Activated effector memory CD4-positive, alpha-beta T cell treated with Interleukin-2 at 50 U/mL for 16 hours (primary cell): ENCODE measurements at places on chromosomes 16 and 17.

DNA sequence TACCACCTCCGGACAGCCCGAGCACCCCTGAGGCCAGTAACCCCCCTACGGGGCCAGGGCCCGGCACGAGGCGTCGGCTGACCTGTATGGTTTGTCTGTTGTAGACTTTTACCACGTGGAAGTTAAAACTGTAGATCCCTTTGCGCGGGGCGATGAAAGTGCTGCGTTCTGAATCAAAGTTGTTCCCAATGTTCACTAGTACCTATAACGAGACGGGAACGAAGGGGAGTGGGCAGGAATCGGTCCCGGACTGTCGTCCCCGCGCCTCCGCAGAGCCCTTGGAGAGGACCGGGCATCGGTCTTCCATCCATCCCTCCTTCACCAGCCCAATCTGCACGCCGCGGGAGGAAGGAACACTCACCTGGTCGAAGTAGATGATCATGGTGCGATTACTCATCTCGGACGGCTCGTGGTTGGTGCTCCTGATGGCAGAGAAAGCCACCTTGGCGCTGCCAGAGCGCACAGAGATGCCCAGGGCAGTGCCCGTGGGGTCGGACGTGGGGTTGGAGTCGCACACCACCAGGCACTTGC is 732 bp downstream of the CBLN1 start:
- DNase-seq, result no peak

DNA sequence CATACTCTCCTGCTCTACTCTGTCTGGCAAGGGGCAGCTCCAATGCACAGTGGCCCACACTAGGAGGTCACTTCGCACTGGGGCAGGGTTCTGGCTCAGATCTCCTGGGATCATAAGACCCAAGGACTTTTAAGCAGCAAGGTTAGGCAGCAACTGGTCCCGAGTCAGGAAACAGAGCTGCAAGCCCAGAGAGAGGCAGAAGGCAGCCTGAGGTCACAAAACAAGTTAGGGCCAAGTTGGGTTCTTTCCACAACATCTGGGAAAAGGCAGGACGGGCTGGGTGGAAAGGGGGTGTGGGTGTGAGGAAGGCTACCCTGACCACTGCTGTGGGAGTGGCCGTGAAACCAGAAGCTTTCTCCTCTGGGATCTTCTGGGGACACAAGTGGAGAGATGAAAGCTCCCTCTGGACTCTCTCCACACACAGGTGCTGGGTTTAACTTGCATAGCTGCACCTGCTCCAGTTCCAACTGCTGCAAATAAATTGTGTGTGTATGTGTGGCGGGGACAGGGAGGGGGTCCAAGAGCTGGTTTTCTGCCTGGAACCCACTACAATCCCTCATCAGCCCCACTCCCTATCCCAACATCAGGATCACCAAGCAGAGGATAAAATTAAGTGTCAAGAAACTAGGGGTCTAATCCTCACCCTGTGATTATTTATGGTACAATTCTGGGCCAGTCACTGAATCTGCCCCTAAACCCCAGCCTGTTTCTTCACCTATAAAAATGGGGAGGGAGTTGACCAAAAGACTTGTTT is 8.0 kb upstream of the TSPOAP1 start:
- DNase-seq, result no peak

- DNase-seq, result no peak
Observed at GRCh38 chr17:75596320-75597087, 8.9 kb downstream of the MYO15B start.

- no peak for DNase-seq
Observed at GRCh38 chr16:87531418-87531817, 38.6 kb upstream of the ZCCHC14 start.

DNA sequence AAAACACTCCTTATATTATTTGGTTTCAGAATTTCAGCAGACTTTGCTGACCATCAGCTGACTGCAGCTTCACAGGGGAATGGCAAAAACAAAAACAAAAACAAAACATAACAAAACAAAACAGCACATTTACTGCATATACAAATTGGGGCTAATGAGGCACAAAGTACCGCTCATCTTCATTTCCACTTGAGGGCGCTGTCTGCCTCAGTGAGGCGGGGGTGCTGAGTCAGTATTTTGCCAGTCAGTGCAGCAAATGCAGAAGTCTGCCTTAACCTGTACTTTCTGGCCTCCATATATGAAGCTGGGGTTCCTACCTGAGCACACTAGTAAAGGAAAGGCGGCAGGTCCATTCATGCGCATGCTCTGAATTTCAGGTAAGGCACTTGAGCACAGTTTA is 13.5 kb upstream of the DYNLRB2 start:
- peak; percentile 22 for DNase-seq

DNA sequence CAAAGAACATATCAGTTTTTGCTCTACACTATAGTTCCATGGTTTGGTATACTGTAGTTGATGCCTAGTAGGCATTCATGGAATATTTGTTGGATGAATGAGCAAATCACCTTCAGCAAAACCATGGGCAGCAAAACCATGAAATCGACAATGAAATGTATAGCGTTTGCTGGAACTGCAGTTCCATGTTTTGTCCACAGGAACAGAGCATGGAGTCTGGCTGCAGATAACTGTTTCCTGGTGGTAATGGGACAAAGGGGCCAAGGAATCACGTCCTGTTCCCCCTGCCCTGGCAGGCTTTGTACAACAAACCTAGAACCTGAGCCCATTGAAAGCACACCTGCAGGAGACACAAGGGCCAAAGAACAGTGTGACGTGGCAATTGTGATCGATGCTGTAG is 101.1 kb downstream of the USP31 start:
- no peak for DNase-seq

DNA sequence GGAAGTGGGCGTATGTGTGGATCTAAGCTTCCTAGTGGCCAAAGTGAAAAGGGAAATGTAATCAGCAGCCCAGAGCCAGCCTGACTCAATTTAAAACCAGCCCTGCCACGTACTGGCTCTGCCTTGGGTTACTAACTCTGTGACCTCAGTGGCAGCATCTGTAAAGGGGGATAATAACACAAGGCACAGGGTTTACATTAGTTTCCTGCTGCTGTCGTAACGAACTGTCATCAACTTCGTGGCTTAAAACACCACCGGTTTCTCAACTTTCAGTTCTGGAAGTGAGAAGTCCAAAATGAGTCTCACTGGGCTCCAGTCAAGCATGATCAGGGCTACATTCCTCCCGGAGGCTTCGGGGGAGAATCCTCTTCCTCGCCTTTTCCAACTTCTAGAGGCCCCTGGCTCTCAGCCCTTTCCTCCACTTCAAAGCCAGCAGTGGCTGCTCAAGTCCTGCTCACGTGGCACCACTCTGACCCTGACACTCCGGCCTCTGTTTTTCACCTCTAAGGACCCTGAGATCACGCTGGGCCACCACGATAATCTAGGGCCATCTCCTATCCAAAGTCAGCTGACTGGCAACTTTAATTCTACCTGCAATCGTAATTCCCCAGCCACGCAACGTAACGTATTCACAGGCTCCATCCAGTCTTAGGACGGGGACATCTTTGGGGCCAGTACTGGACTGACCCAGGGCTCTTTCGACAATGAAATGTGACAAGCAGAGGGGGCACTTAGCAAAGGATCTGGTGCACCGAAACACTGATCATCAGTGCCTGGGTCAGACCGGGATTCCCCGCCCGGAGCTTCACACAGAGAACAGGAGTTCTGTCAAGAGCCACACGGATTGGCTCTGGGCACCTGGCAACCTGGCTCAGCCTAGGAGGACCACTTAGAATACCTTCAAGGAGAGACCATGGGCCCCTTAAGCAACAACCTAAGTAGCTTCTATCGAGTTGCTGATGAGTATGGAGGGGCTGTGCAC is 14.5 kb downstream of the TMC6 start:
- no peak for DNase-seq

DNA sequence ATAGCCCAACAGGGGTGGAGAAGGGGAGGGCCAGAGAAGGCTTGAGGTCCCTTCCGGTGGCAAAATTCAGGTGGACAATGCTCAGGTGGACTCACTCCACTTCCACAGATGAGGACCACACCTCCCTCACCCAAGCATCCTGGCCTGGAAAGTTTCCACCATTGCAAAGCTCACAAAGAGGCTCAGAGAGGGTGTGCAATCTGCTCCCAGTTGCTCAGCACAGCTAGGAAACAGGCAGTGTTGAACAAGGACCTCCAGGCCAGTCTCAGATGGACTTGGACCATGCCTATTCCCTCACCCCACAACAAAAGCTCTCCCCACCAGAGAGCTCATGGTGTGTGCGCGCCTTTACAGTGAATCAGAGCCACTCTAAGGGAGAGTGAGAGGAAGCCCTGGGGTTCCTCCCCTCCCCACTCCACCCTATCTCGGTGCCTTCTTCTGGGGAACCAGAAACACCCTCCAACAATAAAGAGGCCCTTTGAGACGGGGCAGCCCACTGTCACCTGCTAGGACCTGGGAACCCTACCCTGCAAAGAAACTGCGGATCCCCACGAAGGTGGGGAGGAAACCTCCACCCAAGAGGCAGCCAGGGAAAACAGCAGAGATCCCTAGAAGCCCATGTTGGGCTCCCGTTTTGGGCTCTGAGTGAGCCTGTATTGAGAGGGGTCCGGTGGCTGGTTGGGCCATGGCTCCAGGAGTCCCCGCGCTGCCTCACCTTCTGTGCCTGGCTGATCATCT is 1.6 kb downstream of the FAM83G start:
- DNase-seq, result no peak

GRCh38 chr16:66325717-66326376 is 40.6 kb upstream of the CDH5 start:
- no peak for DNase-seq

- DNase-seq, result no peak
Observed at GRCh38 chr17:72715906-72716572, 376.4 kb downstream of the SLC39A11 start.

GRCh38 chr17:38564869-38565268 is 40.9 kb downstream of the SRCIN1 start:
- DNase-seq, result no peak

DNA sequence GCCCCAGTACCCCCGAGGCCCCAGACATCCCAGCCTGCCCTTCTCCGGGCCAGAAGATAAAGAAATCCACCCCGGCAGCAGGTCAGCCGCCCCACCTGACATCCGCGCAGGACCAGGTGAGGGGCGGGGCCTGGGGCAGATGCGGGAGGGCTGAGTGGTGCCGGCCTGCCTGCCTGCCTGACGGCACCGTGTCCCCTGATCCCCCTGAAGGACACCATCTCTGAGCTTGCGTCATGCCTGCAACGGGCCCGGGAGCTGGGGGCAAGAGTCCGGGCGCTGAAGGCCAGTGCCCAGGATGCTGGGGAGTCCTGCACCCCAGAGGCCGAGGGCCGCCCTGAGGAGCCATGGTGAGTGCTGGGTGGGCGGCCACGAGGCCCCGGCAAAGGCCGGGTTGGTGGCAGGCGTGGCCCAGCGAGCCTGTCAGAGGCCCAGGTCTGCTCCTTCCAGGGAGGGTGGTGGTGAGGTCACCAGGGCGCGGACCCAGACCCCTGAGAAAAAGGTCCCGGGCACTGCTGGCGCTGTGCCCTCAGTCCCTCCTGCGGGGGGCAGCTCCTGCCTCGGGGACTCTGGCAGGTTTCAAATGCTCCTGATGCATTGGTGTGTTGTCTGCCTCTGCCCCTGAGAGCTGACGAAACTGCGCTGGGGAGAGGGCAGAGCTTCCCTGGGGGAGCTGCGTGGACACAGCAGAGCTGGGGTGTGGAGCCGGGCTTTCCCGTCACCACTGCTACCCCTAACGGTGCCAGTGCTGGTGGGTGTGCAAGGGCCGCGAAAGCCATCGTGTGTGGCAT is 1.2 kb downstream of the CDT1 start:
- no peak for DNase-seq

- no peak for DNase-seq
Observed at GRCh38 chr17:17723354-17724261, 42.4 kb downstream of the RAI1 start.

GRCh38 chr16:15034266-15035162 is 21.4 kb downstream of the NTAN1 start:
- no peak for DNase-seq

DNA sequence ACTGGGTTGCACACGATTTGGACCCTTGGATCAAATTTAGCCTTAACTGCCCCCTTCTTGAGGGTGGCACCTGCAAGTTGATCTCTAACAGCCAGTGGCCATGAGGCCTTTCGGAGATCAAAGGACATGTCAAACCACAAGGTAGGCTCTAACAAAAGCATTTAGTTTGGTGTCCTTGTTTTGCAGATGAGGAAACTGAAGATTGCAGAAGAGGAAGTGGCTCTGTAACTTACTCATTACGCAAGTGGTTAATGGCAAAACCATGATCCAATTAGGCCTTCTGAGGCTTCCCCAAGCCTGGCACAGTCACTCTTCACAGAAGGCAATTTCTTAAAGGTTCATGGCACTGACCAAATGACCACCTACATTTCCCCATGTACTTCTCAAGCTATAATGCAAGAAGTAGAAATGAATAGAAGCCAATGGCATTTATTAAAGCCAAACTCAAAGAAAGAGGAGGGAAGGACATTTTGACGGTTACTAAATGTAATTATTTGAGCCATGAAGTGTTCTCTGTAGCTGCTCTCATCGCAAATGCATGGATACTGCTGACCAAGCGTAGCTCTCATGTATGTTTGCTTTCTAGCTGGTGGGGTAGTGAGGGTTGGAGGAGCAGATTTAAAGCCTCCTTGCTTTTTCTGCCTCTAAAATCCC is 32.8 kb upstream of the ABCC12 start:
- DNase-seq, result no peak

DNA sequence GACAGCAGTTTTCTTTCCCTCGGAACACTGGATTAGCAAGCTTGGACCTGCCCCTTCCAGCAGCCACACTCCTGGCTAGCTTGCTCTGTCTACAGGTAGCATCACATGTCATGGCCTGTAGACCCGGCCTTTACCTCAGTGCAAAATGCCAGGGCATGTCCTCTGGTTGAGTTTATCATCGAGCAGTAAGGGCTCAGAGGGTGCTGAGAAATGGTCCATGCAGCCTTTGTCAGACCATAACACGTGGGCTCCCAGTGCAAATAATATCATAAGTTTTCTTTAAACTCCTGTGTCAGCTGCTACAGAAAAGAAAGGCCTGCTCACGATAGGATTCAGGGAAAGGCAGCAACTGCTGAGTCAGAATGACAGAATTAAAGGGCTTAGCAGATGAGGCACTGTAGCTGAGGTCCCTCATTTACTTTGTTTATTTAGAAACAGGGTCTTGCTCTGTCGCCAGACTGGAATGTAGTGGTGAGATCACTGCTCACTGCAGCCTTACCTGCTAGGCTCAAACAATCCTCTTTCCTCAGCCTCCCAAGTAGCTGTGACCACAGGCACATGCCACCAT is 8.0 kb upstream of the GNA13 start:
- no peak for DNase-seq

DNA sequence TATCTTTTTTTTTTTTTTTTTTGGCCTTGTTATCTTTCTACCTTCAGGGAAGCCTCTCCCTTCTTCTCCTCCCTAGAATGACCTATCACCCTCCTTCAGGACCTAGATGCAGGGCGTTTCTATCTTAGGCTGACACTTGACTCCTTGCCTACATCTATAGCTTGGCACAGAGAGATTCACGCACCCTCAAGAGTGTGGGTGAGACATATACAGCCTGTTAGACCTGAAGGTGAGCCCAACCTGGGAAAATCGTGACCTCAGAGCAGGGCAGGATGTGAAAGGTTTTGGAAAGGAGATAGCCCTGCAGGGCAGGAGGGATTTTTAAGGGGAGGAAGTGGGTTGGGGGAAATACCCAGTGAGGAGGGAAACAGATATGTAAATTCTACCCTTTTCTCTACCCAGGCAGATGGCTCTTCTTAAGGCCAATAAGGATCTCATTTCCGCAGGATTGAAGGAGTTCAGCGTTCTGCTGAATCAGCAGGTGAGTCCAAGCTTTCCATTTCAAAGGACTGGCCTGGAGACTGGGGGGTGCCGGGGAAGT is at the start of gene AHSP:
AHSP (plus strand) TSS at position 167 of the 541 bp plus-strand sequence; CDS start at position 407, 240 bp downstream.
- no peak for DNase-seq

GRCh38 chr17:55458978-55459377 is 37.3 kb upstream of the MMD start:
- no peak for DNase-seq
